T-cell (primary cell): ENCODE measurements at places on chromosomes 6 and 20.

DNA sequence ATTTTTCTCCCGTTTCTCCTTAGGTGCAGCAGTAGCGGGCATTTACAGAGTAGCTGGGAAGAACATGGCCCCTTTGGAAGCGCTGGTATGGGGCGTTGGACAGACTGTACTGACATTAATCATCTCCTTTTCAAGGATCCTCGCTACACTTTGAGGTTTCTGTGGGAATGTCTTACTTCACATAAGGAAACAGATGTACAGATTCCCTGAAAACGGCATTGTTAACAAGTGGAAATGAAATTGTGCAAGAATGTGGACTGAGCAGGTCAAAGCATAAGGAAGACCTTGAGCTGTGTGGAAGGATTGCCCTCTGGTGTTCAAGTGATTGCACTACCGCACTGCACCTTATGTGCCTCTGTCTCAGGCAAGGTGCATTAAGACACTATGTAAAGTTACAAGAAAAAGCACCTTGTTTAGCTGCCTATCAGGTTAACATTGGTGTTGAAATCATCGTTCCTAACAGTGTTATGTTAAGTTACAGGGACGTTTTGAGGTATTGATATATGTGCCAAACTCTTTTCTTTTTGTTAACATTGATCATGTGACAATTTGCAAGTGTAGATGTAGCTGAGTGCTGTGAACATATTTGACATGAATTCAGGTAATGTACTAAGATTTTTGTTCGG, 38.0 kb downstream of the TMEM170B start:
- no peaks in the 10 kb centered on the region for H3K36me3 ChIP-seq
- H3K4me1 ChIP-seq = no peaks in the 10 kb centered on the region
- DNase-seq = peak; percentile 22
- H3K27ac ChIP-seq = no peak overlapping the region
- H3K27me3 ChIP-seq = no peaks in the 10 kb centered on the region
- H3K4me3 ChIP-seq = no peak overlapping the region

DNA sequence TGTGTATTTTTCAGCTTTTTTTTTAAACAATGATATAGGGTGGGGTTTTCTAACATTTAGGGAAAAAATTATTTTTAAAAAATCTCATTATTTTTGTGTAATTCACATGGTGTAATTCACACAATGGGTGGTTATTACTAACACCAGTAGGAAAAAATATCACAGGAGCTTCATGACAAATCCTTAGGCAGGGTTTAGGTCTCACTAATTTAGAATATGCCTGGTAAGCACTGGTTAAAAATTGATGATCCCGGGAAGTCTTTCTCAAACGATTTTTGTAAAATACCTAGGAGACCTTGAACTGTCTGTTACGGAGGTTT, 29.5 kb upstream of the ZNF217 start:
- no peaks in the 10 kb centered on the region for H3K36me3 ChIP-seq
- H3K27me3 ChIP-seq = no peaks in the 10 kb centered on the region
- H3K27ac ChIP-seq = peak overlapping the region; percentile 53
- peak overlapping the region; percentile 28 for H3K4me3 ChIP-seq

- no peak overlapping the region for H3K4me3 ChIP-seq
- H3K27me3 ChIP-seq = peaks cover 14% of the 10 kb centered on the region
- no peak for DNase-seq
- no peak overlapping the region for H3K27ac ChIP-seq
- H3K4me1 ChIP-seq = peaks cover 29% of the 10 kb centered on the region
These were observed 4.9 kb downstream of the SRMS start for GRCh38 chr20:63542696-63543095.

DNA sequence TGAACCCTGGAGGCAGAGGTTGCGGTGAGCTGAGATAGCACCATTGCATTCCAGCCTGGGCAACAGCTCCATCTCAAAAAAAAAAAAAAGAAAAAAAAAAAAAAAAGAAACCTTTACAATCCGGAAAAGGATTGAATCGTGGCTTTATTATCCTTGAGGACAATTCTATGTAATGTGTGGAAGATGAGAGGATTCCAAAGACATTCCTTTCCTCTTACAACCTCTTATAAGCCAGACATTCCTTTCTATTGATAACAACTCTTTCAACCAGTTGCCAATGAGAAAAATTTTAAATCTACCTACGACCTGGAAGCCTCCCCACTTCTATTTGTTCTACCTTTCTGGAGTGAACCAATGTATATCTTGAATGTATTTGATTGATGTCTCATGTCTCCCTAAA, 91.2 kb upstream of the EEF1E1 start:
- no peaks in the 10 kb centered on the region for H3K36me3 ChIP-seq
- DNase-seq = no peak
- no peaks in the 10 kb centered on the region for H3K4me1 ChIP-seq
- no peak overlapping the region for H3K27ac ChIP-seq
- H3K4me3 ChIP-seq = no peak overlapping the region

- H3K4me1 ChIP-seq = peaks cover 10% of the 10 kb centered on the region
- H3K27ac ChIP-seq = no peak overlapping the region
- H3K27me3 ChIP-seq = no peaks in the 10 kb centered on the region
- H3K36me3 ChIP-seq = no peaks in the 10 kb centered on the region
These were observed 26.3 kb downstream of the FAM110A start for GRCh38 chr20:859751-860231.

- no peak overlapping the region for H3K4me3 ChIP-seq
- peaks cover 4% of the 10 kb centered on the region for H3K27me3 ChIP-seq
- no peak for DNase-seq
- peaks cover 19% of the 10 kb centered on the region for H3K4me1 ChIP-seq
- H3K27ac ChIP-seq = peak overlapping the region; percentile 65
- no peaks in the 10 kb centered on the region for H3K36me3 ChIP-seq
These were observed 17.2 kb downstream of the KLHL31 start for GRCh38 chr6:53648184-53648943.
